ENCODE measurements at places on chromosomes 13 and 19.

DNA sequence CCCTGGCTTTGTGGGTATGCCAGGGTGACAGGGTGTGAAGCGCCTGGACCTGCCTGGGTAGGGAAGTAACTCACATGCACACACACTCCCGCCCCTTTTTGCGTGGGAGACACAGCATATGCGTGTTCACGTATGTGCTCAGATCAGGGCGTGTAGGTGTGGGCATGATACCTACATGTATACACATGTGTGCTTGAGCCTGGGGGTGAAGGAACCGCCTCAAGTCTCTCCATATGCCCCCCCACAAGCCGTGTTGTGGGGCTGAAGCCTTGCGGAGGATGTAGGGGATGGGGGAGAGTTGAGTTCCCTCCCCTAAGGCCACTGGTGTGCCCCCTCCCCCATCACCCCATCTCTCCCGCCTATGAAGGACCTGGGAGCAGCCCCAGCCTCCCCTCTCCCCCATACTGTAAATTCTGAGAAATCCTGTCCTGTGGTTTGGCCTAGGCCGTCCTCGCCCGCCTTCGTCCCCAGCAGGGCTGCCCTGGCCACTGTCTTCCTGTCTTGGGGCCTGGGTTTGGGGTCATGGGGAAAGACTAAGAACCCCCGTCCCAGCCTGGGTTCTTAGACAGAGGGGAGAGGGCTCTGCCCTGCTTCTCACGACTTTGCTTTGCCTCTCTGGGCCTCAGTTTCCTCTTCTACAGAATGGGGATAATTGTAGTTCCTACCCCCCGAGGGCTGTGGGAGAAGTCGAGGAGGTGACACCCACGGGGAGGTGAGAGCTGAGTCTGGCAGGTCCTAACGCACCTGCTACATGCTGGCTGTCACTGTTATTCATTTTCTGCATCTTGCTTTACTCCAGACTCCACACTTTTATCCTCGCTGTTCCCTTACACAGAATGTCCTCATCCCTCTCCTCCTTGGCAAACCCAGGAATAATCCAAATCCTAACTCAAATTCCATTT lies 14.3 kb downstream of the ACTL9 start:
- no peak for DNase-seq

GRCh38 chr13:37608750-37609339 lies 10.3 kb upstream of the POSTN start:
- no peak for DNase-seq

DNA sequence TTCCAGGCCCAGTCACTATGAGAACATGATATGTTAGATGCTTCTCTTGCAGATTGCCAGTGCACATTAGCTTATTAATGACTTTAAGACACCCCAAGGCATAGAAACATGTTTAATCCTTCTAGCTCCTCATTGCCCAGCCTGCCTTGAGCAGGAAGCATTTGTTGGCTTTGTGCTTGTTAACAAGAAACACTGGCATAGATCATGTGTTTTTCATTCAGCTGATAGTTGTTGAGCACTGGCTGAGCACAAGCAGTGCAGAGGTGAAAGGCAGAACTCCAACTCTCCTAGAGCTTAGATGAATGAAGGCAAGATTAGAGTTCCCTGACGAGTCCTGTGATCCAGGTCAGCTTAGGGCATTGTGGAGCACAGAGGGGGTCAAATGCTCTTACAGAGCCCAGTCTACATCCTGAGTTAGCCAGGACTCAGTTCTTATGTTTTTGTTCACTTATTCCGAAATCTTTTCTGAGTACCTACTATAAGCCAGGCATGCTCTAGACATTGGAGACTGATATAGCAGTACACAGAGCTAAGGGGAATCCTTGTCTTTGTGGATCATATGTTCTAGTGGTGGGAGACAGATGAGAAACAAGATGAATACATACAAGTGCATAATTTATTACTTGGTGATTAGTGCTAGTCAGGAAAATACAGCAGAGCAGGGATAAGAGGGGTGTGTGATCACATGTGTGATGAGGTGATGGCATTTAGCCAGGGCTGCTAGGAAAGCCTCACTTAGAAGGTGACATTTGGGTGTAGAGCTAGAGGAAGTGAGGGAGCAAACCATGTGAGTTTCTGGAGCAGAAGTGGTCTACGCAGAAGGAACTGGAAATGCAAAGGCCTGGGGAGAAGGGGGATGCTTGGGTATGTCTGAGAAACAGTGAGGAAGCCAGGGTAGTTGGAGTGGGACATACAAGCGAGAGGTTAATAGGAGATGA lies 101.2 kb downstream of the WASF3 start:
- DNase-seq, result no peak

DNA sequence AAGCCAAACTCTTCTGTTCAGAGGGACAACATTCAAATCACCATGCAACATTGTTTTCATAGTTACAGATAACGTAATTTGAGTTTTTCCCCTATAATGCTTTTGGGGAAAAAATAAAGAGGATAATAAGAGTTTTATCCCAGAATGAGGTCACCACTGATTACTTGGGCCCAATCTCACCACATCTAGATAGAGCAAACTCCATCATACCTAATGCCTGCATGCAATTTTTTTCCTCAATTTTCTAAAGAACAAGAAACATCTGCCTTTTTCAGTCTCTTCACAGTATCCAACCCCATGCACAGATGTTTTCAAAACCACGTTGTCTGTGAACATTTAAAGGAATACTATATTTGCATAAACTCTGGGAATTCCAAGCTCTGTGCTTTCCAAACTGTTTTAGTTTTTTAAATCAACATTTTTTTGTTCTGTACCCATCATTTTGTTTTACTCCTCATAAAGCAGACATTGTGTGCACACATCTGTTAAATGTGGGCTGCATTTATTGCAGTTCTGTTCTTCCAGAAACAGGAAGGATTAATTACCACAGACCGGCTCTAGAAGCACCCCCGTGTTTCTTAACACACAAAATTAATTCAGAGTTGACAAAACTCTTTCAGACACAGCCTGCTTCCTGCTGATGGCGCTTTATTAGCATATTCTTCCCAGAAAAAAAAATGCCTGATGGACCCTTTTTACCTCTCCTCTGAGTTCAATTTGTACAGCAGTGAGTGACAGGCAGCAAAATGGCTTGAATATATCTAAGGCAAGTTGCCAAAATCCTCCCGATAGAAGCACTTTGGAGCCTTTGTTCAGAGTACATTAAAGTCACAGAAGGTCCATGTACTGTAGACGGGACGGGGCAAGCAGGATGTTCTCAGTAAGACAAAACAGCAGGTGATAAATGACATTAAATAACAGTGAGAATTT lies 1171.9 kb downstream of the EFNB2 start:
- no peak for DNase-seq

Measured in endothelial cell (in vitro differentiated cells).